ENCODE measurements at places on chromosomes 3 and 15. TPM values are rescaled to one million over a fixed set of nuclear protein-coding genes. Genes with fewer than 3 reads are reported as not detected.

DNA sequence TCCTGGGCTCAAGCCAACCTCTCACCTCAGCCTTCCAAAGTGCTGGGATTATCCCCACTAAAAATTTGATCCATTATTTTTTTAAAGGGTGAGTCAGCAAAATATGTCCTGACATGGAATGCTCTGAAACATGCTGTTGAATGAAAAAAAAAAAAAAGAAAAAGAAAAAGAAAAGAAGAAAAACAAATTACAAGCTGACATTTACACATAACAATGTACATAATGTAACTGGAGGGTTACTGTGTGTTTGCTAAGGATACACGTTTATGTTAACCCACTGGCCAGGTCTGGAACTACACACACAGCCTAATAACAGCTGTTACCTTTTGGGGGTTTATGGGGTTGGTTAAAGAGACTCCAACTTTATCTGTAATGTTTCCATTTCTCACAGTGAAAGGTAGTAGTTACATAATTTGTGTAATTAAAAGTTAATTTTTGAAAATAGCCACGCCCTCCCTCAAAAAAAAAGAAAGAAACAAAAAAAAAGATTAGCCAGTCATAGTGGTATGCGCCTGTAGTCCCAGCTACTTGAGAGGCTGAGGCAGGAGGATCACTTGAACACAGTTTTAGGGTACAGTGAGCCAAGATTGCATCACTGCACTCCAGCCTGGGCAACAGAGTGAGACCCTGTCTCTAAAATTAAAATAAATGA is 3.1 kb upstream of the MESP2 start:
- no peak for DNase-seq

ST8SIA2 gene
- not detected for total RNA-seq

ZBED2 gene
- not detected for total RNA-seq

UROC1 gene
- not detected for total RNA-seq

GRCh38 chr3:53828581-53828980 is 17.6 kb downstream of the CHDH start:
- DNase-seq, result no peak

GRCh38 chr3:24018784-24019570 is 73.9 kb downstream of the NR1D2 start:
- no peak for DNase-seq

PTH1R gene
- total RNA-seq, result 38.2 TPM

PARP15 gene
- total RNA-seq, result 5.4 TPM

DNA sequence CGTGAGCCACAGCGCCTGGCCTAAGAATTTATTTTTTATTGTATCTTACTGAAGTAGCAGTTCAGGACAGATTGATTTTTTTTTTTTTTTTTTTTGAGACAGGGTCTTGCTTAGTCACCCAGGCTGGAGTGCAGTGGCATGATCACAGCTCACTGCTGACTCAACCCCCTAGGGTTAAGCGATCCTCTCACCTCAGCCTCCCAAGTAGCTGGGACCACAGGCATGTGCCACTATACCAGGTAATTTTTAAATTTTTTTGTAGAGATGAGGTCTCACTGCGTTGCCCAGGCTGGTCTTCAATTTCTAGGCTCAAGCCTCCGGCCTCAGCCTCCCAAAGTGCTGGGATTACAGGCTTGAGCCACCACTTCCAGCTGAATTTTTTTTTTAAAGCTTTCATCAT is 99.8 kb upstream of the HERC1 start:
- no peak for DNase-seq

P2RY1 gene
- 1.2 TPM for total RNA-seq

GRCh38 chr15:53351373-53351772 is 408.1 kb downstream of the WDR72 start:
- DNase-seq, result no peak
